ENCODE measurements at places on chromosomes 13 and 19.

- H3K4me1 ChIP-seq = no peaks in the 10 kb centered on the region
- no peaks in the 10 kb centered on the region for H3K36me3 ChIP-seq
- H3K27ac ChIP-seq = no peak overlapping the region
- no peak for DNase-seq
These were observed 30.3 kb upstream of the PDX1 start for GRCh38 chr13:27889471-27889870.

- no peaks in the 10 kb centered on the region for H3K36me3 ChIP-seq
- peak; percentile 38 for DNase-seq
- H3K4me1 ChIP-seq = peaks cover 3% of the 10 kb centered on the region
These were observed at the start of gene CLDND2 for GRCh38 chr19:51368366-51369282. CLDND2 (minus strand) TSS chr19:51369003; CDS start chr19:51368577, 426 bp downstream.

- DNase-seq = no peak
- H3K4me1 ChIP-seq = peaks cover 9% of the 10 kb centered on the region
- no peaks in the 10 kb centered on the region for H3K36me3 ChIP-seq
These were observed 8.3 kb downstream of the IRS2 start for GRCh38 chr13:109778102-109778542.

- H3K27me3 ChIP-seq = no peaks in the 10 kb centered on the region
- no peak overlapping the region for H3K4me3 ChIP-seq
- H3K36me3 ChIP-seq = peaks cover 7% of the 10 kb centered on the region
- peak; percentile 45 for DNase-seq
- peaks cover 12% of the 10 kb centered on the region for H3K4me1 ChIP-seq
- H3K27ac ChIP-seq = no peak overlapping the region
These were observed 3.8 kb downstream of the IRGQ start for GRCh38 chr19:43591904-43592772.

- H3K36me3 ChIP-seq = no peaks in the 10 kb centered on the region
- no peak overlapping the region for H3K27ac ChIP-seq
- no peaks in the 10 kb centered on the region for H3K27me3 ChIP-seq
- H3K4me3 ChIP-seq = no peak overlapping the region
- H3K4me1 ChIP-seq = no peaks in the 10 kb centered on the region
- DNase-seq = no peak
These were observed 404.2 kb downstream of the KCNRG start for GRCh38 chr13:50419331-50419865.

DNA sequence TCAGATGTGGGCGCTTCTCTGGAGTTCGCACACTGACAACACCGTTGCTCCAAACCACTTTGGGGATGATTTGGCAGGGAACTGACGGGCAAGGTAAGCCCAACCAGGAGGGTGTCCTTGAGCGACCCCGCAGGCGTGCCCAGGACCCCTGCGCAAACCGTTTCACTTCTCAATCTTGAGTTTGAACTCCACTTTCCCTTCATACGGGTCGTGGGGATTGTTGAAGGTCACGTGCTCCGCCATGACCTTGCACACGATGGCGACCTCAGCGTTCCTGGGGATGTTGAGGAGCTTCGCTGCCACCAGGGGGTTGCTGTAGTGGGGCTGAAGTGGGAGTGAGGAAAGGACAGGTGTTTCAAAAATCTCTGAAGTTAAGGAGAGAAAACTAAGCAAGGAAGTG, 8.8 kb downstream of the ATP4B start:
- no peaks in the 10 kb centered on the region for H3K36me3 ChIP-seq
- H3K27me3 ChIP-seq = no peaks in the 10 kb centered on the region
- no peak overlapping the region for H3K27ac ChIP-seq
- peak; percentile 8 for DNase-seq
- H3K4me3 ChIP-seq = no peak overlapping the region

- H3K27me3 ChIP-seq = no peaks in the 10 kb centered on the region
- no peak overlapping the region for H3K4me3 ChIP-seq
- H3K36me3 ChIP-seq = no peaks in the 10 kb centered on the region
- H3K4me1 ChIP-seq = no peaks in the 10 kb centered on the region
- no peak for DNase-seq
- no peak overlapping the region for H3K27ac ChIP-seq
These were observed 112.1 kb downstream of the ZIC5 start for GRCh38 chr13:99859178-99860177.

- no peaks in the 10 kb centered on the region for H3K36me3 ChIP-seq
- no peak for DNase-seq
- H3K4me1 ChIP-seq = peaks cover 56% of the 10 kb centered on the region
- no peak overlapping the region for H3K27ac ChIP-seq
- H3K4me3 ChIP-seq = no peak overlapping the region
- no peaks in the 10 kb centered on the region for H3K27me3 ChIP-seq
These were observed 50.6 kb downstream of the ELF1 start for GRCh38 chr13:40968416-40969000.

- H3K36me3 ChIP-seq = no peaks in the 10 kb centered on the region
- H3K4me3 ChIP-seq = no peak overlapping the region
- H3K27ac ChIP-seq = peak overlapping the region; percentile 1
- H3K27me3 ChIP-seq = no peaks in the 10 kb centered on the region
- peaks cover 8% of the 10 kb centered on the region for H3K4me1 ChIP-seq
- DNase-seq = no peak
These were observed 178.2 kb downstream of the NDFIP2 start for GRCh38 chr13:79659121-79659521.

DNA sequence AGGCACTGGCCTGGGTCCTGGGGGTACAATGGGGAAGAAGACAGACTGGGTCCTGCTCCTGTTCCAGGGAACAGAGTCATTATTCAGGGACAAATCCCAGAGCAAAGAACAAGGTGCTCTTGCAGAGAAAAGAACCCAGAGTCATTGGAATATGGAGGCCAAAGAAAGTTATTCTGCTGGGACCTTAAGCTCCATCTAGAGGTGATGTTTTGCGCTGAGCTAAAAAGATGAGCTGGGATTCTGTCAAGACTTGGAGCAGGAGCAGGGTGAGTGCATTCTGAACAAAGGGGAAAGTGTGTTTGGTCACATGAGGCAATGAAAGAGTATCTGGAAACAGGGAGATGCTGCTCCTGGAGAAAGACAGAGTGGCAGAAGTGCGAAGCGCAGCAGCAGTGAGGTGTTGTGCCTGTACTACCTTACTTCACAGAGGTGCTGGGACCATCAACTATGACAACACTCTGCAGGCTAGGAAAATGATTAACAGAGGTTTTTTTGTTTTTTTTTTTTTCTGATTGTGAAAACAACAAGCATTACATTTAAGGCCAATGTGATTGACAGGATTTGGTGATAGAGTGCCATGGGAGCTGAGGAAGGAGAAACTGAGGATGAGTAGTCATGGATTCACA, 95.3 kb upstream of the TNFSF11 start:
- no peaks in the 10 kb centered on the region for H3K4me1 ChIP-seq
- no peak overlapping the region for H3K4me3 ChIP-seq
- no peaks in the 10 kb centered on the region for H3K27me3 ChIP-seq

DNA sequence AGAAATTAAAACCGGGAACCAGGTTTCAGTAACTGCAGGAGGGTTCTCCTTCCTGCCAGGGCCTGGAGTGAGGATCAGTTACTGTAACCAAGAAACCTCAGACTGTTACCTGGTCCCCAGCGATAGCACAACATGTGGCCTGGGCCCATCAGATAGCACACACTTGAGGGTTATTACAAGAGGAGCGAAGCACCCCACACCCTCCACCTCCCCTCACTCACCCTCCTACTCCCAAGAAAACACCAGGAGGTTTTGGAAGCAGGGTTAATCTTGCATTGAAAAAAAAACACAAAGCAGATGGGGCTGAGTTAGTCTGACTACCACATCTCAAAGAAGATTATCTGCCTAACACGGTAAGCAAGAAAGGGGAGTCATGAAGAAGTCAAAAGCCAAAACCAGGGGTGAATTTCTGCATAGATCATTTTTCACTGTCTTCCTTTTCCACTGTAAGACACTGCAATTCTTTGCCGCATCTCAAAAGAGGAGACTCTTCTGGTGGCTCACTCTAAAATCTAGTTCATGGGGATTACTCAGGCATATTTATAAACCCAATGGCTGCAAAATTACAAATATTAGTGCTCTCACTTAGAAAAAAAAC, 75.9 kb upstream of the DOCK9 start:
- no peak for DNase-seq
- no peaks in the 10 kb centered on the region for H3K36me3 ChIP-seq
- H3K4me3 ChIP-seq = no peak overlapping the region
- peaks cover 8% of the 10 kb centered on the region for H3K4me1 ChIP-seq

GRCh38 chr19:49114630-49115363, 627 bp downstream of the LIN7B start:
- H3K27ac ChIP-seq = peak overlapping the region; percentile 32
- H3K36me3 ChIP-seq = no peaks in the 10 kb centered on the region
- peak overlapping the region; percentile 71 for H3K4me3 ChIP-seq
- H3K4me1 ChIP-seq = no peaks in the 10 kb centered on the region
- DNase-seq = peak; percentile 79
- H3K27me3 ChIP-seq = no peaks in the 10 kb centered on the region

- no peak for DNase-seq
- H3K36me3 ChIP-seq = no peaks in the 10 kb centered on the region
- no peaks in the 10 kb centered on the region for H3K4me1 ChIP-seq
- no peak overlapping the region for H3K27ac ChIP-seq
- no peaks in the 10 kb centered on the region for H3K27me3 ChIP-seq
- H3K4me3 ChIP-seq = no peak overlapping the region
These were observed 591.7 kb downstream of the GPC6 start for GRCh38 chr13:93818345-93818744.

DNA sequence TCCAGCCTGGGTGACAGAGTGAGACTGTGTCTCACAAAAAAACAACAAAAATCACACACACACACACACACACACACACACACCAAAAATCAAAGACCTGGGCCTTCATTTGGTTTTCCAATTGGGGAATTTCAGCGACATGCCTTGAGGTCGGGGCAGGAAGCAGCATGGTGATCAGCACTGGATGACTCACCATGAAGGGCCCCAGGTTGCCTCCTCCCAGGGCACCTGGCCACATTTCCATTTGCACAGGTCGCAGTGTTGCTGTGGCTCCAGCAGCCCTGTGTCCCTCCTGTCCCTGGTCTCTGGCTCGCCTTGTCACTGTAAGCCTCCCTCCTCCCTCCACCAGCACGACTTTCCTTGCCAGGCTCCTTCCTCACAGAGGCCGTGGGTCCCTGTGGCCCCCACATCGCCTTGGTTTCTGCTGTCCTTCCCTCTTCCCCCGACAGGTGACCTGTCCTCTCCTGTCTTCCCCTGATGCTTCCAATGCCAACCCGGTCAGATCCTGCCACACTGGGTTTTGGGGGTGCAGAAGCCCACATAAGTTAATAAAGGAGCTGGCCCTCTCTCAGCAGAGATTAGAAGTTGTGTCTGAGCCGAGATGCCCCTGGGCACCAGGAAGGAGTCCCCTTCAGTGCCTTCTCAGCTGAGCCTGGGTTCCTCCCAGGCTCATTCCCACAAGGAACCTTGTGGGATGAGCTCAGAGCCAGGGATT, 66.7 kb downstream of the GPR12 start:
- no peak overlapping the region for H3K27ac ChIP-seq
- no peak overlapping the region for H3K4me3 ChIP-seq
- H3K27me3 ChIP-seq = no peaks in the 10 kb centered on the region
- no peaks in the 10 kb centered on the region for H3K4me1 ChIP-seq
- no peak for DNase-seq
- peaks cover 1% of the 10 kb centered on the region for H3K36me3 ChIP-seq

- no peak for DNase-seq
- H3K4me1 ChIP-seq = no peaks in the 10 kb centered on the region
- H3K27me3 ChIP-seq = no peaks in the 10 kb centered on the region
- no peak overlapping the region for H3K27ac ChIP-seq
These were observed 158.7 kb downstream of the FLT1 start for GRCh38 chr13:28336193-28336657.

DNA sequence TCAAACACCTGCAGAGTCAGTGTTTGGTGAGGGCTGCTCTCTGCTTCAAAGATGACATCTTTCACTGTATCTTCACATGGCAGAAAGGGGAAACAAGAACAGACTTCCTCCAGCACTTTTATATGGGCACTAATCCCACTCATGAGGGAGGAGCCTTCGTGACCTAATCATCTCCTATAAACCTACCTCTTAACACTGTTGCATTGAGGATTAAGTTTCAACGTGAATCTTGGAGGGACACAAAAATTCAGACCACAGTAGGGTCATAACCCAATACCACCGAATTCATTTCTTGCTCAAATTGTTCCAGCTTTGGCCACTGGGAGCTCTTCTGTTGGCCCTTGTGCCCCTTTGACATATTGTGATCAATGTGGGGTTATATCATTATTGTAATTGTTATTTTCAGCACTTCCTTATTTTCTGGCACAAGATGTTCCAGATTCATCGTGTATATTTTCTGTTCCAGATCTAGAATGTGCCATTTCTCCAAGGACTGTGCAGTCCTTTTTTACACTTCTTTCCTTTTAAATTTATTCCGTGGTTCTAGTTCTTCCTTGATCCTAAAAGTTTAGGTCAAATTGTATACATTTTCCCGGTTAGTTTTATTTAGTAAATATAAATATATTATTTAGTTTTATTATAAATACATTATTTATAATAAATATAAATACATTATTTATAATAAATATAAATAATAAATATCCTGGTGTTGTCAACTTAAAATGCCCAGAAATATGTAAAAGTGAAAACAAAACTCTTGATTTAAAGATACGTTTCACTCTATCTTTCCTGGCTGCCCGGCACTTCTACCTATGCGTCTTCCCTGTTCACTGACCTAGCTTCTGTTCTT, 35.5 kb upstream of the IGFL4 start:
- no peaks in the 10 kb centered on the region for H3K36me3 ChIP-seq
- no peak overlapping the region for H3K27ac ChIP-seq
- no peak for DNase-seq
- H3K4me1 ChIP-seq = no peaks in the 10 kb centered on the region
- no peak overlapping the region for H3K4me3 ChIP-seq
- peaks cover 32% of the 10 kb centered on the region for H3K27me3 ChIP-seq

DNA sequence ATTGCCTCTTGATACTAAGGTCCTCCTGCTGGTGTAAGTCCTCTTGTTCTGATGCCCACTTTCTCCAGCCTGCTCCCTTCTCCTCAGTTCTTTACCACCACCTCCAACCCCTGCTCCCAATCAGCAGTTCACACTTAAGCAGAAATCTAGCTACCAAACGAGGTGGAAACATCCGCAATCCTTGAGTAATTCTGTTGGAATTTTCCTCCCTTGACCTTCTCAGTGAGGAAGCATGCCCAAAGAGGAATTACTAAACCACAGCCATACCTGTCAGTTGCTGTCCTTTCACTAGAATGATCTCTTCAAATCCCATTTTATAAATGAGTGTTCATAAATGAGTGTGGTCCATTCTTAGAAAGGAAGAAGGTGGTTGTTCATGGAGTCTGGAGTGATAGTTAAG, 289.9 kb downstream of the DACH1 start:
- no peaks in the 10 kb centered on the region for H3K4me1 ChIP-seq
- no peak overlapping the region for H3K4me3 ChIP-seq
- no peaks in the 10 kb centered on the region for H3K36me3 ChIP-seq
- no peak for DNase-seq
- no peak overlapping the region for H3K27ac ChIP-seq
- no peaks in the 10 kb centered on the region for H3K27me3 ChIP-seq

GRCh38 chr13:29572575-29572974, 22.9 kb downstream of the SLC7A1 start:
- no peaks in the 10 kb centered on the region for H3K27me3 ChIP-seq
- H3K4me3 ChIP-seq = no peak overlapping the region
- H3K36me3 ChIP-seq = no peaks in the 10 kb centered on the region
- H3K27ac ChIP-seq = peak overlapping the region; percentile 48
- H3K4me1 ChIP-seq = peaks cover 36% of the 10 kb centered on the region

All from pancreas (tissue), 10 donors.